ENCODE measurements at places on chromosomes 11 and 22.

DNA sequence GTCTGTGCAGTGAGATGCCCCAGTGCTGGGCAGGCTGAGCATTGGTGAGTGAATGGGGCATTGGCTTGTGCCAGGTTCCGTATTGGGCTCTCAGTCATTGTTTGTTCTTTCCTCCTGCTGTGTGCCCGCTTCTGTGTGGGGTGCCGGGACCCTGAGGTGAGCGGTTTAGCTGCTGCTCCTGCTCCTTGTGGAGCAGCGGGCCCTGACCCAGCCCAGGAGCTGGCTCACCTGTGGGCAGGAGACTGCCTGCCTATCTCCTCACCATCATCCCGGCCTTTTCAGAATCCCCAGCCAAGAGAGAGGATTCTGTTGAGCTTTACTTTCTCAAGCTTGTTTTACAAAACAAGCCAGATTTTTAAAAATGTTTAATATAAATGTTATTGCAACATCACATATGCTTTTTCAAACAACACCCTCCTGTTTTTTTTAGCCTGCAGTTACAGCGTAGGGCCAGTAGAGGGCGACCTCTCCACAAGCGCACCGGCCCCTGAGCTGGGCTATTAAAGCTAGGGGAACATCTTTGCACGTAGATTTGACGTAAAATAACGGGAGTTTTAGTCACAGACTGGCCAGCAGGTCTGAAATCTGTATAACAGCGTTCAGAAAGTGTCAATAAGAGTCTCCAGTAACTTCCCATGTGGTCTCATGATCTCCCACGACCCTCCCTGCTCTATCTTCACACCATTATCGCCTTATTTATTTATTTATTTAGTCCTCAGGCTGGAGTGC lies 25.1 kb upstream of the RELT start:
- peak; percentile 36 for DNase-seq

GRCh38 chr22:22376352-22376706 lies 131.7 kb downstream of the VPREB1 start:
- DNase-seq, result no peak

GRCh38 chr11:17462940-17463339 lies 13.7 kb downstream of the ABCC8 start:
- DNase-seq, result no peak

DNA sequence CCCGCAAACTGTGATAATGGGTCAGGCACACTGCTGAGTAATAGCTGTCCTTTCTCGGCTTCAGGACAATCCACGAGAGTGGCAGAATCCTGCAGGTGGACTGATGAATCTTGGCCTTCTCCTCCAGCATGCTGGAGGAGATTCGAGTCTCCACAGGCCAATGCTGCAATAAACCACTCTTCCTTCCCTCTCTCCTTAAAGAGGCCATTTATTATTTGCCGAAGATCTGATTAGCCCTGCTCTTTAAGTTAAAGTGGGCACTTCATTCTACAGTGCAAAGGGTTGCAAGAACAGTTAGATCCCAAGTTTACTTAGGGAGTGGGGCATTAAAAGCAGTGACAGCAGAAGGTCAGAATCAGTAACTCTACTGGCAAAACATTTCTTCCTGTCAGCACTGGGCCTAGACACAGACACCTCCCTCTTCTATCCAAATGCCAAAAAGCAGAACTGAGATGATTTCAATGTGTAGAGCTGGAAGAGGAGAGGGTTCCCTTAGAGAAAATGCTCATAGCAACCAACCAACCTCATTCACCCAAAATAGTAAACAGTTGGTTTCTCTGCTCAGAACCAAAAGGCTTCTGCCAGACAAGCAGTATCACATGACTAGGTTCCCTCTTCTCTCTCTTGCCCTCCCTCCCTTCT lies 121.7 kb downstream of the SGSM3 start:
- DNase-seq, result no peak

GRCh38 chr11:45091563-45092403 lies 54.7 kb upstream of the PRDM11 start:
- no peak for DNase-seq

DNA sequence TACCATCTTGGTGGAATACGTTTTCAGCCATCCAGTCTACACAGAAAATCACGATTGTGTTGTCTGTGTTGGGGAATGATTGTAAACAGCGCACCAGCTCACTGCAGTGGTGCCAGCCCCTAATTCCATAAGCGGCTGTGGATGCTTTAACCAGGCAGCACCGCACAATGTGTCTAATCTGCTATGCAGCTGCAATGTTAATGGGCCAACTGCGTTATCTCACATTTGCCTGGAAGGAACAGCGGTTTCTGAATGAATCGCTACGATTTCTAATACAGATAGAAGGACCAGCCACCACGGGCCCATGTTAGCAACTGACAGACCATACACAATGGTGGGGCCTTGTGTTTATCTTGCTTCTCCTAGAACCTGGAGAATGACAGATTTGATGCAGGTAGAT lies 384.5 kb upstream of the KIRREL3 start:
- DNase-seq, result no peak

Data from activated CD8-positive, alpha-beta memory T cell treated with anti-CD3 and anti-CD28 coated beads for 4 hours (primary cell).